ENCODE measurements at places on chromosomes 2 and 18.

GRCh38 chr18:58025733-58026132, 18.3 kb upstream of the NEDD4L start:
- DNase-seq, result peak; percentile 27

- DNase-seq, result peak; percentile 46
Observed at GRCh38 chr2:127105656-127106456, 1.1 kb downstream of the BIN1 start.

GRCh38 chr2:176109192-176109901, 2.3 kb downstream of the HOXD11 start:
- no peak for DNase-seq

- no peak for DNase-seq
Observed at GRCh38 chr2:16633621-16634430, 31.8 kb downstream of the CYRIA start.

DNA sequence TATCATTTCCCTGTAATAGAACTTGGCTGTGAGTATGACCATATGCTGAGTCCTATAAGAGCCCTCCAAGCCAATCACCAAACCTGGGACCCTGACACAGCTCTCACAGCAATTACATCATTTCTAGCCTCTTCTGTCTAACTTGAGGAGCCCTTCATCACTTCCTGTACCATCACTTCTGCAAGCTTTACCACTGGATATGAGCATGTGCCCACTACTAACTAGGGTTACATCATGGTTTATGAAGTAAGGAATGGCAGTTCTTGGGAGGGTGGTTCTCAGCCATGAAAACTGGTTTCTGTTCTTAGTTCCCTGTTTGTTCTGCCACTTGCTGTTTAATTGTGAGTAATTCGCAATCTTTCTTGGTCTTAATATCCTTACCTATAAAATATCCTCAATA, 31.0 kb upstream of the EPB41L3 start:
- DNase-seq, result no peak

GRCh38 chr18:10860928-10861327, 288.4 kb downstream of the PIEZO2 start:
- peak; percentile 38 for DNase-seq

GRCh38 chr2:190903693-190904450, 23.3 kb downstream of the GLS start:
- DNase-seq, result no peak

DNA sequence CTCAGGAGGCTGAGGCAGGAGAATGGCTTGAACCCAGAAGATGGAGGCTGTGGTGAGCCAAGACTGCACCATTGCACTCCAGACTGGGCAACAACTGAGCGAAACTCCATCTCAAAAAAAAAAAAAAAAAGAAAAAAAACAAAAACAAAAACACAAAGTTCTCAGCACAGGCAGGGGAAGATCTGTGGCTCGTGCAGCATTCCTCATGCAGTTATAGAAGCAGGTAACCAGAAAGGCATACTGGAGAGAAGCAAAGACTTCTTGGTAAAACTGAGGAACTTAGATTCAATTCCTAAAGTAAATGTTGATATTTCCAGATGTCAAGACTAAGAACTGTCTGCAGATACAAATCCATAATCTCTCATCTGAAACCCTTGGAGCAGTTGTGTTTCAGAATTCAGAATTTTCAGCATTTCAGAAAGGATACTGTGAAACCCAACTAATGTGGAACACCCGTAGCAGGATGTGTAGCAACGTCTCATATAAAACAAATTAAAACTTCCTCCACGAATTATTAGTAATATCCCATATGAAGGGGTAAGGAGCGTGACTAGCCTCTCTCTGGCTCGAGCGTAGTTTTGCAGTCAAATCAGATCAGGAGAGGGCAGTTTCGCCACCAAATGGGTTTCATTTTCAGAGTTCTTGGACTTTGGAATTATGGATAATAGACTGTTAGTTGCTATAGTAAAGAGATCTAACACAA, 13.2 kb upstream of the SLC25A52 start:
- no peak for DNase-seq

DNA sequence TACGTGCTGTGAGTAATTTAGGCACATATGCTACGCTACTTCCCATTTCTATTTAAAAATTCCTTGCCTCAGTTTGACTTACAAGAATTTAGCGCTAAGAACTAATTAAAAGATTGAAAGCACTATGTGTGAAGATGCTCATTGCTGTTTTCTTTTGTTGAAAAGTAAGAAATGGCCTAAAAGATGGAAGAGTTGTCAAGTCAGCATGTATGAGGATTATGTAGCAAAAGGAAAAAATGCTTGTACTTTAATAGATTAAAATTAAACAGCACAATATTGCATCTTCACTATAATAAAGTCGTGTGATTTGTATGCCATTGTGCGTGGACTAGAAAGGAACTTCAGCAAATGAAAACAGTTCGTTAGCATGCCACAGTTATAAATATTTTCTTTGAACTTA, 77.0 kb downstream of the COX7A2L start:
- no peak for DNase-seq

GRCh38 chr2:8282858-8283252, 399.0 kb upstream of the ID2 start:
- no peak for DNase-seq

- no peak for DNase-seq
Observed at GRCh38 chr2:130370490-130370889, 14.6 kb downstream of the PTPN18 start.

DNA sequence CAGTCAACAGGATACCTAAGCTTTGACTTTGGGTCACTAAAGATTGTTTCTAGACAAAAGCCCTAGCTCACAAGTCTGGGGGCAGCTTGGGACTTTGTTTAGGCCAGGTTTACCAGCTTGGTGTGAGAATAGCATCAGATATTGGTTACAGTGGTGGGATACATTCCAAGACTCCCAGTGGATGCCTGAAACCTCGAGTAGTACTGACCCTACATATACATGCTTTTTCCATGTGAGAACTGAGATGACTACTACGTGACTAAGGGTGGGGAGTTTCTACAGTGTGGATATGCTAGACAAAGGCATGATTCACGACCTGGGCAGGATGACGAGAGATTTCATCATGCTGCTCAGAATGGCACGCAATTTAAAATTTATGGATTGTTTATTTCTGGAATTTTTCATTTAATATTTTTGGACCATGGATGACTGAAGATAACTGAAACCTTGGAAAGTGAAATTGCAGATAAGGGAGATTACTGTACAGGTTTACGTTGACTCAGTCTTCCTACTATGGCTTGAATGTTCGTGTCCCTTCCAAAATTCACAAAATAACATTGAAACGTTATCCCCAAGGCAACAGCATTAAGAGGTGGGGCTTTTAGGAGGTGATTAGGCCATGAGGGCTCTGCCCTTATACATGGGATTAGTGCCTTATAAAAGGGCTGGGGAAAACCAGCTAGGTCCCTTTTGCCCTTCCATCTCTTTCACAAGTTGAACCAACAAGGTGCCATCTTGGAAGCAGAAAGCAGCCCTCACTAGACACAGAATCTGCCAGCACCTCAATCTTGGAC, 50.2 kb upstream of the CTAGE1 start:
- DNase-seq, result peak; percentile 98

DNA sequence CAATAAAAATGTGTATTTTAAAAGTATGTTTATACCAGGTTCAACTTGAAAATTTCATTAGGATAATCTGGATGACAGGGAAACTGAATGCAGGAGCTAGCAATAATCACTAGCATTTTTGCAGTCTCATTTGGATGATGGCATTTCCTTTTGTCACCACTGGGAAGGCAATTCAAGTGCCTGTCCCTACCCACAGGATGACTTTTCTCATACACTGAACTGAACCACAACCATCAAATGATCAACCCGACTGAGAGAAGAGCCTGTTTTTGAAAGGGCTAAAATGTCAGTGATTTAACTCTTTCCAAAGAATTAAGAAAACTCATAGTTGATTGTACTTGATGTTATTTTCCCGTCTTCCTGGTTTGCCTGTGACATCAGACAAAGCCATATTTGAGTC, 115.0 kb downstream of the FAM124B start:
- peak; percentile 17 for DNase-seq

- peak; percentile 31 for DNase-seq
Observed at GRCh38 chr2:98778741-98779483, 48.0 kb upstream of the MGAT4A start.

GRCh38 chr2:203808046-203808750, 59.4 kb upstream of the CTLA4 start:
- DNase-seq, result peak; percentile 98

DNA sequence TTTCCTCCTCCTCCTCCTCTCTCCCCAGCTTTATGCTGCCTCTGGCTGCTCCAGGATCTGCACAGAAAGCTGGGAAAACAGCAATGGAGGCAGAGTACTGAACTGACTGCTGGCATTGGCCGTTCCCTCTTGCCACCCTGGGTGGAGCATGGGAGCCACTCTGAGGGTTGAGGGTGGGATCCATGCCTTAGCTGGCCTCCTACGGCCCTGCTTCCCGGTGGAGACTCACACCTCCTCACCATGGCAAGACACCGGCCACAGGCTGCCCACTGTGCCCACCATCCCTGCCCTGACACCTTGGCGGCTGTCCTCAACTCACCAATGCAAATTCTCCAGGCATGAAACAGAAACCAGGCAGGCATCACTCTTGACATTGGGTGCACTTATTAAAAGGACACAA, 832.3 kb upstream of the ID2 start:
- no peak for DNase-seq

GRCh38 chr2:100832885-100833284, 12.9 kb downstream of the NPAS2 start:
- DNase-seq, result peak; percentile 18

GRCh38 chr2:42961385-42961811, 169.0 kb upstream of the HAAO start:
- no peak for DNase-seq

- no peak for DNase-seq
Observed at GRCh38 chr2:179311101-179311500, 46.5 kb upstream of the SESTD1 start.

GRCh38 chr2:130890941-130891669, 54.4 kb downstream of the ARHGEF4 start:
- DNase-seq, result peak; percentile 53

DNA sequence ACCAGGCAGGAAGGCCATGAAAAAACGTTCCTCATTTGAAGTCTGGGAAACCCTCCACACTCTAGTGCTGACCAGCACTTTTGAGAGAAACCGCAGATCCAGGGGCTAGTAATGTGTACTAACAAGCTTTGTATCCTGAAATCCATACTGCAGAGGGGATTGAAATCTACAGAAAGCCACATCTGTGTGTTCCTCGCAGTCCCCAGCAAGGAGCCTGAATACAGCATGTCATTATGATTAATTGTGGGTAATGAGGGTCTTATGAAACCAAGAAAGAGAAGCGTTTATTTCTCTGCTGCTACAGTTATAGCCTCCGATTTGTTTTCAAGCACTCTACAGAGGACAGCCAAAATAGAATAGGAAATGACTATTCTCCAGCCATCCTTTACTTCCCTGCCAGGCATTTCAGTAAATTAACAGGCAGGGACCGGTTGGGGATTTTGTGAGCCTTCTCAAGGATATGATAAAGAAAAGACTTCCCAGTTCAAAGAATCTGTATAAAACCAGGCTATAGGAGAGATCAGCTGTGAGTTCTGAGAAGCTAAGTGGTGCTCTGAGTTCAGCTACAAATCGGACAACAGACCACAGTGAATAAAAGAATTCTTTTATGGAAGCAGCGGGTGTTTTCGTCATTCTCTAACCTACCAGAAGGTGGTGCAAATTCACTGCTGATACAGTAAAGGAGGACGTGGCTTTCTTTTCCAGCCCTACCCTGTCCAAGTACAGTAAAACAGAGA, 133.4 kb downstream of the INSIG2 start:
- peak; percentile 75 for DNase-seq

DNA sequence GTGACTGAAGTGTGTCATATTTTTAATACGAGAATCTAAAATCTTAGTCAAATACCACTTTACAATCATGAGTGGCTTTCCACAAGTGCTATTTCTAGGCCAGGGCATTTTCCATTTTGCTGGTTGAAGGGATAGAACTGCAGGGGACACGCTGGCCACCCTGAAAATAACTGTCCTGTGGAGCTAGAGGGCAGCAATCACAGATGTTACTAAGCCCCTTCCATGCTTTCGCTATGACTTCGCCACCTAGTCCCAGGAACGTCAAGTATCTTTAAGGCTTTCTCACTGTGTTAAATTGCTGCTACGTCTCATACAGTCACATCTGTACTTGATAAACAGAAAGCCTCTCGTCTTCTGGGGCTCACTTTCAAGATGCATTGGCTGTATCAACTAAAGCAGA, 171.8 kb downstream of the CDH2 start:
- no peak for DNase-seq

- DNase-seq, result no peak
Observed at GRCh38 chr2:217833439-217833838, 169.4 kb downstream of the TNS1 start.

GRCh38 chr2:112708968-112709367, 11.9 kb upstream of the NT5DC4 start:
- no peak for DNase-seq

- DNase-seq, result no peak
Observed at GRCh38 chr2:26424221-26424620, 22.5 kb downstream of the DRC1 start.

DNA sequence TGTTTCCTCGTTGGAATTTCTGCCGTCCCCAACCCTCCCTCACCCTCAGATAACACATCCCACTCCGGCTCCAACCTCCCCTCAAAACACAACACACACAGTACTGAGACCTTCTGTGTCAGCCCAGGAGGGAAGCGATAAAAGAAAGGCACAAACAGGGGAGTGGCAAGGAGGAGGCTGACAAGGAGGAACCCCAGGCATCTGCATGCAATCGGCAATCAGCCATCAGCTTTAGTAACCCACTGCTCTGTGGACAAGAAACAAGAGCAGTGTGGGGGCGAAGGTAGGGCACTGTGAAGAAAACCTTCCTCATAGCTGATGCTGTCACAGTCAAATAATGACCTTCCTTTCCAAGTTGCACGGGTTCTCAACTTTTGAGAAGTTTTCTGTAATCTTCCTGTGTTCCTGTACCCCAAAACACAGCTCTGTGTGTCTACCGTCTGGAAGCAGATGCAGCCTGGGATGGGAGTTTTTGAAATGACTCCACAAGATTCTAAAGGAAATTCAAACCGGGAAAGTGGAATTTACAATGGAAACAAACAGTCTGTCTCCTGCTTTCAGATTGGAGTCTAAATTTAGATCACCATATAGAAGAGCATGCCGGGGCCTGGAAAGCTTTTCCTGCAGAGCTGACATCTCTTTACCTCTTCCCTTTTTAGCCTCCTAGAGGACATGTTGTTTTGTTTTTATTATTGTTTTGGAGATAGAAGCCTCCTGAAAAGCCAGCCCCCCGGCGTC, 16.4 kb upstream of the LPIN2 start:
- DNase-seq, result no peak
